ENCODE measurements at places on chromosomes 6 and 20.

DNA sequence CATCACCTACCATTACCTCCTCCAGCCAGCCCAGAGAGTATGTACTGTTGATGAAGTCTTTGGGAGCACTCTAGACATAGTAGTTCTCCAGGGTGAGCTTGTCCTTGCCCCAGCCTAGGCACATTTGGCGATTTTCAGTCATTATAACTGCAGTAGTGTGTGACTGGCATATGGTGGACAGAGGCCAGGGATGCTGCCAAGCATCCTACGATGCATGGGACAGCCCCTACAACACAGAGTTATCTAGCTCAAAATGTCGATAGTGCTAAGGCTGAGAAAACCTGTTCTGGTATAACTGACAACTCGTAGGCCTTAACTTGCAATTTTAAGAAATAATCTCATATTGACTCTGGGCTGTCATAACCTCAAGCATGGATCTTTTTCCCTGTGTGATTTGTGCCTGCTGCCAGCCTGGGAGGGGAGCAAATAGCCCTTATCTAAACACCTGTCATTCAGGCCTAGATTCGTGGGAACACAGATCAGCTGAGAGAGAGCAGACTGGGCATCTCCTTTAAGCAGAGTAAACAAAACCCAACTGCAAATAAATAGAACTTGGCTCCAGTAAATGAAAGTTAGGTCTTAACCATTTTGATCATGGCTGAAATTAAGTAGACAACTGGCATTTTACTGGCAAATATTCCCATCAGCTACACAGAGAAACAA lies 102.6 kb downstream of the SPTLC3 start:
- no peak for DNase-seq

- no peak for DNase-seq
Observed at GRCh38 chr20:25297141-25297905, 49.4 kb downstream of the PYGB start.

DNA sequence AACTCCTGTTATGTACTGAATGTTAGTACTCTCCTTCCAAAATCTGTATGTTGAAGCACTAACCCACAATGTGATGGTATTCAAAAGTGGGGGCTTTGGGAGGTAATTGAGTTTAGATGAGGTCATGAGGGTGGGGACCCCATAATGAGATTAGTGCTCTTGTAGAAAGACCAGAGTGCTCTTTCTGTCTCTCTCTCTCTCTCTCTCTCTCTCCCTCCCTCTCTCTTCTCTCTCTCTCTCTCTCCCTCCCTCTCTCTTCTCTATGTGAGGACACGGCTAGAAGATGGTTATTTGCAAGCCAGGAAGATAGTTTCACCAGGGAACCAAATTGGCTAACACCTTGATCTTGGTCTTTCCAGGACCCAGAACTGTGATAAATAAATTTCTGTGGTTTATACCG lies 107.4 kb downstream of the TBX18 start:
- no peak for DNase-seq

DNA sequence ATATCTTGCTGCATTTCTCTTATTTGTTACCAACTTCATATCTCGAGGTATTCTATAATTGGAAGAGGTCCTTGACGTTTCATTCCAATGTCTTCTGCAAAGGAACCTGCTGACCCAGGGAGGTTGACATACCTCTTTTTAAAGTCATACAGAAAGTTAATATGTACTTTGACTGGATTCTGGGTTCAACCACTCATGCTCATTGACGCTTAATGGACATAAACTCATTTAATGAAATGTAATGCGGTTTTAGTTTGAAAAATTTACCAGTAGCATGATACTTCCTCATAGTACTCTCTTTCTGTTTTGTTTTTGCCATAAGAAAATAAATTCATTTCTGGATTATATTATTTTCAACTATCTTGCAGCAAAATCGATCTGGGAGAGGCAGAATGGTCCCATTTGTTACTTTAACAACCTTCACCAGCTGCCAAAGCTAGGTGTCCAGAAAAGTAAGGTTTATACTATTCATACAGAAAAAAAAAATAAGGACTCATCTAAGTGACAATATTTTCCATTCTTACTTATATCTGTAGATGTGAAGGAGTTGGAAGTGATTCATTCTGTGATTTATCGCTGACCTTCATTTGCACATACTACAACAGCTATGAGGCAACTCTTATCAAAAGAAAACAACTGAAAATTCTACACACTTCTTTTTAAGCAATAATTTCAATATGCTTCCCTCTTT lies 101.6 kb downstream of the ATXN1 start:
- no peak for DNase-seq

DNA sequence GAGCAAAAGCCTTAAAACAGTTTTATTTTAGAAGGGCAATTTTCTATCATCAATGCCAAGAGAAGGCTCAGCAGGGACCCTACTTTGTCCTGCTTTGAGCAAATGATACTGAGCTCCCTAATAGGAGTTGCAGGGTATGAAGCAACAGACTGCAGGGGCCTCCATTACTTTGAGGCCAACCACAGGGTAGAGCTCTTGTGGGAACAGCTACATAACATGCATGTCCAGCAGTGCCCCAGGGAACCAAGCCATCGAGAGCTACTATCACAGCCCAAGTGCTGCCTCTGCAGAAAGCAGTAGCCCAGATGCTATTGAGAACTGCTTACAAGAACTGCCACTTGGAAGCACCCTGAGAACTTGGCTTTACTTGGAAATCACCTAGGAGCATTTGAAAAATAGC lies 222.1 kb downstream of the LAMA2 start:
- no peak for DNase-seq

GRCh38 chr20:34871966-34872621 lies 562 bp downstream of the GGT7 start:
- DNase-seq: no peak

DNA sequence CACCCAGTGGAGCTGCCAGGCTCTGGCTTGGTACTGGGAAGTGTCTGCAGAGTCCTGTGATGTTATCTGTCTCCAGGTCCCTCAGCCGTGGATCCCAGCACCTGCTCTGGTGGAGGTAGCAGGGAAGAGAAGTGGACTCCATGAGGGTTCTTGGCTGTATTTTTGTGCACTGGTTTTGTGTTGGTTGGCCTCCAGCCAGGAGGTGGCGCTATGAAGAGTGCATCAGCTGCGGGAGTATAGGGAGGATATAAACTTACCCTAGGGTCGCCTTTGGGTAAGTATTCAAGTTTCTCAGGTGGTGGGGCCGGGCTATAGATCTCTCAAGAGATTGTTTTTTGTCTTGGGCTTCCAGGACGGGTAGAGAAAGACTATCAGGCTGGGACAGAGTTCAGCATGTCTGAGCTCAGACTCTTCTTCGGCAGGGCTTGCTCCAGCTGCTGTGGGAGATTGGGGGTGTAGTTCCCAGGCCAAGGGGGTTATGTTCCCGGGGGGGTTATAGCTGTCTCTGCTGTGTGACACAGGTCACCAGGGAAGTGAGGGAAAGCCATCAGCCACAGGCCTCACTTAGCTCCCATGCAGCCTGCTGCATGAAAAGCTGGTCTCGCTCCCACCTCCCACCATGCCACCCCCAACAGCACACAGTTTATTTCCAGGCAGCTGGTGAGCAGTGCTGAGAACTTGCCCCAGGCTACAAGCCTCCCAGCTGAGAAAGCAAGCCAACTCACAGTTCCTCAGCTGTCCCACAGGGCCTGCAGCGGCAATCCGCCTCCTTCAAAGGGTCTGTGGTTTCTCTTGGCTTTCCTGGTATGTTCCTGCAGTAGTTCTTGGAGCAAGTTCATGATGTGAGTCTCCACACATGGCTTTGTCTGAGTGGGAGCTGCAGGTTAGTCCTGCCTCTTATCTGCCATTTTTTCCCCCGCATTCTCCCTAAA lies 115.7 kb downstream of the AIG1 start:
- no peak for DNase-seq

- DNase-seq: no peak
Observed at GRCh38 chr20:45646875-45647274, 15.8 kb upstream of the WFDC9 start.
